ENCODE measurements at places on chromosomes 4 and X.

- DNase-seq = no peak
These were observed 137.5 kb downstream of the ZNF674 start for GRCh38 chrX:46407753-46408130.

- peak; percentile 77 for DNase-seq
These were observed 24.3 kb upstream of the PGM2 start for GRCh38 chr4:37802068-37802666.

DNA sequence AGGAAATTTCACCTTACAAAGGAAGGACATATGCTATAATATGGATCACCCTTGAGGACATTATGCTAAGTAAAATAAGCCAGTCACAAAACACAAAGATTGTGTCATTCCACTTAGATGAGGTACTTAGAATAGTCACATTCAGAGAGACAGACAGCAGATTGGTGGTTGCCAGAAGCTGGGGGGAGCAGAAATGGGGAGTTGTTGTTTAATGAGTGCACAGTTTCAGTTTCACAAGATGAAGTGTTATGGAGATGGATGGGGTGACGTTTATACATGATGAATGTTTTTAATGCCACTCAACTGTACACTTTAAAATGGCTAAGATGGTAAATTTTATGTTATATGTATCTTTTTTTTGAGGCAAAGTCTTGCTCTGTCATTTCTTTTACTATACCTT lies 14.8 kb upstream of the SPON2 start:
- no peak for DNase-seq

DNA sequence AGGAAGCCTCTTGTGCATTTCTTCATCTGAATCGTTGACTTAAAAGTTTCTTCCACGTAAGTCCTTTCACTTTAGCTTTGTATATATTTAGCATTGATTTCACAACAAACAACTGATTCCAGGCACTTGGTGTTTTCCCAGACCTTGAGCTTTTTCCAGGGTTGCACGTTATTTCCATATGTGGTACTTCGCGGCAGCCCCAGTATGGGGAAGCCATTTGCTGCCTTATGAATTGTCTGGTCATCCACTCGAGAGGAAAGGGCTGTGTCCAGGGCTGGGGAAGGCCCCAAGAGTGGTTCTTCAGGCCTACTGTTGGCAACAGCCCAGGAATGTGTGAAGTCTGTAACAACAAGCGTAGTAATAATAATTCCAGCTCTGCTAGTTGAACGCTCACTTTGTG lies 2.8 kb upstream of the TLR8 start:
- DNase-seq = no peak

DNA sequence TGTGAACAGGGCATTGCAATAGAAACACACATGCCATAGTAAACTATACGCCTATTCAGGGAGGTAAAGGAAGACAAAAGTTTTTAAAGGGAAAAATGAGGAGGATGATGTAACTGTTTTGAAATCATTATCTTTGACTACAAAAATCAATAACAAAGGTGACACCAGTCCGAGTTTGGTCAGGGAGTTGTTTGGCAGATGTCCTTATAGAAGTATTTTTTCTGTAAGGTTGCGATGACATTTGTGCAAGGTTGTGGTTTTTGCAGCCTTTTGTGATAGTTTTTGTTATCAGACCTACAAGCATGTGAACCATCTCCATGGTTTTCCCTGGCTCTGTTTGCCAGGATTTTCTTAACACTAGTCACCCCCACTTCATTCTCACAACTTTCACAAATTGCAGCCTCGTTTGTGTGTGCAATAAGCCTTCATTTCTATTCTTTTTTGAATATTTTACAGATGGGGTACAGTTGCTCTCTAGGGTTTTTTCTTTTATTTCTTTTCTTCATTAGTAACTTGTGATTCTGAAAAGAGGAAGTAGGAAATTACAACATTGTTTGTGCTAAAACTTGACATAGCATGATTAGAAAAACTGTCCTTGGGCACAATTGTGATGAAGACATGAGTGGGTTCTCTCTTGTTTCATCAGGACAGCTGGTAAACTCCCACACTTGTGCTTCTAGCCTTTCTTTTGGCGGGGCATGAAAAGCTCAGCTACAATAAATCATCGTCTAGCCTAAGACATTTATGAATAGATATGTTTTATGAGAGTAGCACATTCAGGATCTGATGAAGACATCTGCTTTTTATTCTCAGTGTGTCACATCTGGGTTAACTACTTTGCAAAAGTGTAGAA lies 60.2 kb upstream of the PNPLA4 start:
- no peak for DNase-seq

DNA sequence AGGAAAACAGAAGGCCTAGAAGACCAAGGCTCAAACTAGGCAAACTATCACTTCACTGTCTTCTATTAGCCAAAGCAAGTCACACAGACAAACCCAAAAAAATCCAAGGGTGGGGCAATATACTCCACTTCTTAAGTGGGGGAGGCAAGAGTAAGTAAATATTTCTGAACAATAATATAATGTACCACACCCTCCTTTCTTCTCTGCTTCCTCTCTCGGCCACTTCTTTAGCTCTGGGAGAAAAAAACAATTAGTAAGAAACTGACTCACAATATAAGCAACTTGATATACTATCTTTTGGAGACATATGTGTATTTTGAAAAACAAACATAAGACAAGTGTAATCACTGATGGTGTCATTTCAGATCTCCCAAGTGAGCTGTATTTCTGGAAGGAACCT lies 14.8 kb downstream of the DCAF8L1 start:
- no peak for DNase-seq

DNA sequence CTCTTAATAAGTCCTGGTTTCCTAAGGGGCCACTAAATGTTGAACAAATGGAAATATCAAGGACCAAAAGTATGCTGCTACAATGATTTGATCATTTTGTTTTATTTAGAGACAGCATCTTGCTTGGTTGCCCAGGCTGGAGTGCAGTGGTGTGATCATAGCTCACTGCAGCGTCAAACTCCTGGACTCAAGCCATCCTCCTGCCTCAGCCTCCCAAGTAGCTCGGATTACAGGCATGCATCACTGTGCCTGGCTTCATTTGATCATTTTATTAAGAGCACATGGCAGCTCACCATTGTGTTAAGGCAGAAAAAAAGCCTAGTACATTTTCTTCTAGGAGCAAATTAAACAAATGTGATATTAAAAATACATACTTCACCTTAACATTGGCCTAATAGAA lies 52.7 kb downstream of the DCLK2 start:
- DNase-seq = no peak

DNA sequence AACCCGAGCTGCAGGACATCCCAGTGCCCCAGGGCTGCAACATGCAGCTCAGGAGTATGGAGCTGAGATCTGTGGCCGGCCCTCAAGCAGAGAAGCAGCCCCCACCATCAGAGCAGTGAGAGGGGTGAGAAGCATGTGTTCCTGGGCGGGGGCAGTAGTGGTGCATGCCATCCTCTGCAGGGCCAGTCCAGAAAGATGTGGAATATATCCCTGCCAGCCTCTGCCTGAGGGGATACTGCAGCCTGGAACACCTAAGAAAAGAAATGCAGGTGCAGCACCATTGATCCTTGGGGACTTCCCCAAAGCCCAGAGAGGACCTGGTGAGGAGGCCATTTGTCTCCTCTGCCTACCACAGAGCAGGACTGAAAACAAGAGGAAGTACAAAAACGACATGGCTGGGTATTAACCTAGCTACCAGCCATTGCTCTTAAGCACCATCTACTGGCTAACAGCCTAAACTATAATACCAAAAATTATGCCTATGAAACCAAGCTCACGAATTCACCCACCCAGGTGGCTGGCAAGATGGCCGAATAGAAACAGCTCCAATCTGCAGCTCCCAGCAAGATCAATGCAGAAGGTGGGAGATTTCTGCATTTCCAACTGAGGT lies 158.8 kb downstream of the ADGRA3 start:
- no peak for DNase-seq

DNA sequence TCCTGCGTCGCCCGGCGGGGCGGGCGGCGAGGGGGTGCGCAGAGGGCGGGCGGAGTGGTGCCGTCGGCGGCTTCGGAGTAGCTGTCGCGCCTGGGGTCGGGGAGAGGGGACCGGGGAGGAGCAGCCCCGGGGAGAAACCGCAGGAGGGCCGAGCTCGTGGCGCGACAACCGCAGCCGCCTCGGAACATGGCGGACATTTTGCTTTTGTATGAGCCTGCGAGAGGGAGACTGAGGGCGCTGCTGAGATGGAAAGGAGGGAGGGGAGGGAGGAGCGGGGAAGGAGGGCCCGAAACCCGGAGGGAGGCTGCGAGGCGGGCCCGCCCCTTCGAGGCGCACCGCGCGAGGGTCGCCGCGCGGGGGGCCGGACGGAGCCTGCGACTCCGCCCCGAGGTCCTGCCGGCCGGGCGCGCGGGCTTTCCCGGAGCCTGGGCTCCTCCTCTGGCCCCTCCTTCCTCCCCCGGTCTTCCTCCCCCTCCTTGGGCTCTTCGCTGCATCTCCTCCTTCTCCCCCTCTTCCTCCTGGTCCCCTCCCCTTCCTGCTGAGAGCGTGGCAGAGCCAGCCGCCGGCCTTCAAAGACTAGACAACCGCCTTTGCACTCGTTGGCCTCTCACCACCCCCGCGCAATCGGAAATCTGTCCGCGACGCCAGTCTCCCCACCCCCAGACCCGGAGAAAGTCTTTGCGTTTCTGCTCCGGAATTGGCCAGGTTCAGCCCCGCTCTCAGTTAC lies 1.1 kb downstream of the INTS6L start:
- DNase-seq = peak; percentile 87

DNA sequence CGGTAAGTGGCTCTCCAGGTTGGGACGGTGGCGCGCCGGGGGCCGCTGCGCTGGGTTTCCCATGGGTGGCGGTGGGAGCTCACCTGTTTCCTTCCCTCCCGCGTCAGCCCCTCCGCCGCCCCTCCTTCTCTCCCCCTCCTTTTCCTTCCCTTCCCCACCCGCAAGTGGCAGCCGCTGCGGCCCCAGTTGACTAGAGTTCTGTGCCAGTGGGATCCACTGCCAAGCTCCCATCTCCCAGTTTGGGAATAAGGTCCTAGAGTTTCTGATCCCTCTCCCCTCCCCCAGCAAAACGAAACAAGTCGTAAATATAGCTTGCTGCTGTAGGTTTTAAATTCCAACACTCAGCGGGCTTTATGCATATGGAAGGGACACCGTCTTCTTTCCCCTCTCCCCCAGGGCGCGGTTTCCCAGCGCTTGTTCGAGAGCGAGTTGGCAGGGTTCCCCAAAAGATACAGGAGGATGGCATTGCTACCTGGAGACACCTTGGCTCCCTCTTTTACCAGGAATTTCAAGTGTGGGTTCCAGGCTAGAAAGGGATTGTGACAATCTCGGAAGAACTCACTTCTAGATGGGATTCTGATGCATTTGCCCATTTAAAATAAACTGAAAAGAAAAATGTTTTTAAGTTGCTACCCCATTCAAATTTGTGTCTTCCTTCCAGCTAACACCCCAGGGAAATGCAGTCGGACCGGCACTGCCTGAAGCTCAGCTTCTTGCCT lies 1.2 kb downstream of the TLL1 start:
- DNase-seq = no peak

DNA sequence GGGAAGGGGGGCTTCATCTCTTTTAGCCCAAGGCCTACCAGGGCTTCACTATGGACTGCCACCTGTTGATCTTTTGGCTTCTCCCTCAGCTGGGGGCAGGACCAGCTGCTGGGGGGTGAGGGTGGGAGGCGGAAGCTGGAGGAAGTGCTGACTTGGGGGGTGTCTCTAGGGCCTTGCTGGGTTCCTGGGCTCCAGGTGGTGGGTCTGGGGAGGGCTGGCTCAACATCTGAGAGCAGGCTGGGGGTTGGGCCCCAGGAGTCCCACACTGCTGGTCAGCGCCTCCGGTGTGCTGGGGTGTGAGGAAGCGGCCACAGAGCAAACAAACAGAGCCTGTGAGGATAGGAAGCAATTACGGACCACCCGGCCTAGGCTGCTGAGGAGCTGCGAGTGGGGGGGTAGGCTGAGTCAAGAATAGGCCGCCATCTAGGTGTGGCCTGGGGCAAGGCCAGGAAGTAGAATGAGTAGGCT lies 85.7 kb downstream of the EFNB1 start:
- DNase-seq = no peak

GRCh38 chr4:98572697-98573096 lies 85.7 kb downstream of the TSPAN5 start:
- DNase-seq = no peak

DNA sequence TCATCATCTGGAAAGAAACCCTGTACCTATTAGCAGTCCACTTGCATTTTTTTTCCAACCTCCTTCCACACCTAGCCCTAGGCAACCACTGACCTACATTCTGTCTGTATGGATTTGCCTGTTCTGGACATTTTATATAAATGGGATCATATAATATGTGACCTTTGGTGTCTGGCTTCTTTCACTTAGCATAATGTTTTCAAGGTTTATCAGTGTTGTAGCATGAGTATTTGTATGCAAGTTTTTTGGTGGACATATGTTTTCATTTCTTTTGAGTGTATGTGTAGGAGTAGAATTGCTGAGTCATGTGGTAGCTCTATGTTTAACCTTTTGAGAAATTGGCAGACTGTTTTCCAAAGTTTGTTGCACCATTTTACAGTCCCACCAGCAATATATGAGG lies 198.6 kb downstream of the CEP135 start:
- DNase-seq = peak; percentile 61

- DNase-seq = no peak
These were observed 211.6 kb downstream of the DCLK2 start for GRCh38 chr4:150289881-150290280.

DNA sequence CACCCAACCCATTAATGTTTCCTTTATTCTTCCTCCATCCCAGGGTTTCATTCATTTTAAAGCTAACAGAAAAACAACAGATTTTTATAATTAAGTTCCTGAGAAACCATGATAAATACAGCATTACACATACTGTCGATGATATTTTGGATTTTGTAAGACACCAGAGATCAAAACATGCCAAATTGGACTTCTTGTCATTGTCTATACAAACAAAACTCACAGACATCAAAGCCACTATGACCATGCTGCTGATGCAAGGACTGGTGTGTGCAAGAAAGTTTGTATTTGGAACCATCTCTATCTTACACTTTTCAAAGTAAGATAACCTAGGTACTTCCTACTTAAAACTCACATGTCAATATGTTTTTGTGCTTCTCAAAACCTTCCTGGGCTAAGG lies 294.0 kb upstream of the UGT8 start:
- DNase-seq = no peak

DNA sequence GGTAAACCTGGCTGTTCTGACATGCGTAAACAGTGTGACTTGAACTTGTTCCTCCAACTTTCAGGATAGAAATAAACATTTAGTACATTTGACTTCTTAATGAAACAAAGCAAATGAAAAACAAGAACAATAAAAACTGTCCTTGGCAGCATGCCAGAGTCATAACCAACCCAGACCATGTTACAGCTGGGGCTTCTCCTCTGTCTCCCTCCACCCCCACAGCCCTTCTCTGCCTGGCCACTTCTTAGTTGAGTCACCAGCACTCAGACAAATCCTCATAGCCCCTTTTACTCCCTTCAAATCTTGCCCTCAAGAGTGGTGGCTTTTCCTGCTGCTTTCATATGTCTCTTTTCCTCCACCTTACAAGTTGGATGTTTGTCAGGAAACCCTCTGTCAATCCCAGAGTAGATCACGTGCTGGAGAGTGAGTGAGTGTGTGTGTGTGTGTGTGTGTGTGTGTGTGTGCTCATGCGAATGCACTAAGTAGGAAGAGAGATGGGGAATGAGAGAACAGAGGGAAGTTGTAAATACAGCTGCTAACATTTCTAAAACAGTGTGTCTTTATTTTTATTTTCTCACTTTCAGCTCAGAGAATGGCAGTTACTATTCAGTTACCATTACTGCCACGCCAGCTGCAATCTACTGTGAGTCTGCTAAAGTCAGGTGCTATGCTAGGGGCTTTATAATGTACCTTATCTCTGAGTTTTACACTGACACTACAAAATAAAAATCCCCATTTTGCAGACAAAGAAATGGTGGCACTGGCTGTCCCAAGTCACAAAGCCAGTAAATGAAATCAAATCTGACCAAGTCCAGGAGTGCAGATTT lies 15.0 kb downstream of the SCARB2 start:
- peak; percentile 79 for DNase-seq

- no peak for DNase-seq
These were observed 11.1 kb downstream of the CNGA2 start for GRCh38 chrX:151745651-151746050.

Measured in BE2C (cell line).